ENCODE measurements at places on chromosomes 2 and 18. TPM values are rescaled to one million over a fixed set of nuclear protein-coding genes. Genes with fewer than 3 reads are reported as not detected.

GRCh38 chr2:239274391-239275043, 126.3 kb downstream of the HDAC4 start:
- peak; percentile 31 for DNase-seq

DNA sequence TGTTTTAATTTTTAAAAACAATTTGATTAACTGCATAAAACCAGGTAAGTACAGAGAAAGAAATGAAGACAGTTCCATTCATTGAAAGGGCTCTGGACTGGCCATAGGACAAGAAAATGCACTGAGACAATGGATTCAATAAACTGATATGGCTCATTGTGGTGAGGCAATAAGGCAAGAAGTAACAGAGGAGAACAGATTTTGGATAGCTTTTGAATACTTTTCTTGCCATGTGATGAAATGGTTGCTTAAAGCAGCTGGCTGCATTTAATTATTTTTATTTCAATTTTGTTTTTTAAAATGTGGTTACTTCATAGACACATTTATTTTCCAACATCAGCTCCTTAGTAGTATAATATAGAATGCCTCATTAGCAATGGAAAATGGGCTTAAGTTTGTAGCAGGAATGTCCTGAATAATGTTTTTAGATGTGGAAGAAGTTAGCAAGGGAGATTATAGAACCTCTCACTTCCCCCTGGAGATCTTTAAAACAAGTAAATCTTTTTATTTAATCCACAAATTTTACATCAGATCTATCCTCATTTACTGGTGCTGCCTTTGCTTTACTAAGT, 646.9 kb upstream of the ZEB2 start:
- no peak for DNase-seq

DNA sequence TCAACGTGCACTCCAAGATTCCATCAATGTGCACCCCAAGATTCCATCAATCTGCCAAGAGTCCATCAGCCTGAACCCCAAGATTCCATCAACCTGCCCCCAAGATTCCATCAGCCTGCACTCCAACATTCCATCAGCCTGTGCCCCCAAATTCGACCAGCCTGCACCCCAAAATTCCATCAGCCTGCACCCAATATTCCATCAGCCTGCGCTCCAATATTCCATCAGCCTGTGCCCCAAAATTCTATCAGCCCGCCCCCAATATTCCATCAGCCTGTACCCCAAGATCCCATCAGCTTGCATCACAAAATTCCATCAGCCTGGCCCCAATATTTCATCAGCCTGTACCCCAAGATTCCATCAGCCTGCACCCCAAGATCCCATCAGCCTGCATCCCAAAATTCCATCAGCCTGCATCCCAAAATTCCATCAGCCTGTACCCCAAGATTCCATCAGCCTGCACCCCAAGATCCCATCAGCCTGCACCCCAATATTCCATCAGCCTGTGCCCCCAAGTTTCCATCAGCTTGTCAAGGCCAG, 92.1 kb upstream of the PXDN start:
- DNase-seq = no peak

DNA sequence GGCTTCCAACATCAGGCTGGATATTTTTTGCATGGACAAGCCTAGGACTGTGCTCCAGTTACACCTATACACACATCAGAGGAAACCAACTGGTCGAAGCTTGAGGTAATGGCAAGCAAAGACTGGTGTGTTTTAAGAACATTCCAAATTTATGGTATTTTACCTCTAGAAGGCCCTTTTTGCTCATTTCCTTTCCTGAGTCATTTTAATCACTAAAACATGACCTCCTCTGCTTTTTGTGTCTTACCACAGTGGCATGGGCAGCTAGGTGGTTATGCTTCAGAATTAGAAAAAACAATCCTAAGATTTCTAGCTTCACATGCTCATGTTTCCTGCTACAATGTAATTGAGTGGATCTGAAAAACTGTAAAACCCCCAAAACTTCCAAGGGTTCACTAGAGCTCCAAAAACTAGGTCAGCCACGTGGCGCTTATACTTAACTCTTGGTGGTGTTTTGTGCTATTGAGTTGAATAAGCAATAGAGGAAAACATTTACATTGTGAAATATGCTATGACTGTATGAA, 30.6 kb upstream of the CHRNA1 start:
- DNase-seq = peak; percentile 44

DNA sequence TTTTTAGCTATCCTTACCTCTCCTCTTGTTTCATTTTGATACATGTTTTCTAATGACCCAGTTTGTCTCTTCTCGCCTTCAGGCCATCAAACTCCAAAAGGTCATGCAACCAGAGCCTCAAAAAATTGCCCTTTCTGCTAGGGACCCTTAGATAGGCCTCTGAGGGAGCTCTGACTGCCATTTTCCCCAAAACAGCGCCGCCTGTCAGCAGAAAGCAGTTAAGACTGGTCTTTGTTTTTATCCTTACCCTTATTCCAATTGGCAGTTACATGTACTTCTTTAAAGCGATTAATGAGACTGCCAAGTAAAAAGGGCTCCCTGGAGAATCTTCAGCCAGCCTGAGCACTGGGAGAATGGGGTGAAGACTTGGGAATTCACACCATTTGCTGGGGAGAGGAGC, 55.1 kb upstream of the RIT2 start:
- DNase-seq = no peak

- DNase-seq = no peak
Measured at GRCh38 chr2:64613276-64613675, 40.4 kb downstream of the SERTAD2 start.

GRCh38 chr2:26536371-26537068, 58.6 kb upstream of the OTOF start:
- no peak for DNase-seq

DNA sequence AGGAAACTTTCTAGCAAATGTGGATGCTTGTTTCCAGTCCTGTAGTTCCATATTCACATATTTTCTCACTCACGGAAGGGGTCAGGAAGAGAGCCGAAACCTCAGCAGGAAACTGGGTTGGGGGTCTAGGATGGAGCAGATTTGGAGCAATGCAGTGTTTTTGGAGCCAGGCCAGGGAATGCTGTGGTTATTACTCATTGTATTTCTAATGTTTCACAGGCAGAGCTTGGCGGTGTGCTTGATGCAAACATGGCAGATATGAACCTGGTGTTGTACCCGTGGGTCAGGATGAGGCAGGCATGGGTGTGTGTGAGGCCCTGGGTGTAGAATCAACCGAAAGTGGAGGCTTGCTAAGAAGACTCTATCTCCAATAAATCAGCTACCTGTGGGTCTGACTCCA, 34.6 kb upstream of the ACKR3 start:
- no peak for DNase-seq

GRCh38 chr18:55912919-55913318, 324.9 kb upstream of the TCF4 start:
- no peak for DNase-seq

DNA sequence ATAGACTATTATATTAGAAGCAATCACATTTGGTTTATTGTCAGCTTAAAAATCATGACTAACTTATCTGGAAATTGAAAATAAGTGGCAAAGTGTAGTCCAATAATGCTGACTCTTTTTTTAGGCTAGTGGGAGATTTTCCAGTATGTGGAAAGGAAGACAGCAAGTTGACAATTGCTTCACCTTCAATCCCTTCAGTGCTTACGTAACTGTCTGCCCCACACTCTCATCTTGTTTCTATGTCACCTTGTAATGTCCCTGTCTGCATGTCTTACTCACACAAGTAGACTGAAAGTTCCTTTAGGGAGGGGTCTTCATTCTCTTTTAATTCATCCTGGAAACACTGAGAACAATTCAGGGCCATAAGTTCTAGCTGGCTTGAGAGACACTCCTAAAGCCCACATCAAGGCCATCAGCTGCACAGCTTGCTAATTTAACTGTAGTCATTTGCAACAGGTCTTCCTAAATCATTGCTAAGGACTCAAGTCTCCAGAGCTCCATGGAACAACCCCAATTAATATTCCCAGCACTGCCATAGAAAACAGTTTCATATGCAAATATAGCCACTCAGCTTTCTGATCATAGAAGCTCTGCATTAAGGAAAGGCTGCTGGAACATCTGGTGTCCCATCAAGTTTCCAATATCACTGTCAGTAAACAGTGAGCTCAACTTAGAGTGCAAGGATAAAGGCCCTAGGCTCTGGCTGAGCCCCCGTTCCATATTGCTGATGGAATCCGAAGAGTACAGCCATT, 230.5 kb downstream of the ETAA1 start:
- no peak for DNase-seq

The MSH2 gene
- total RNA-seq = 12.7 TPM

The TNFRSF11A gene
- total RNA-seq = not detected

The MEP1B gene
- not detected for total RNA-seq

The OSBPL6 gene
- total RNA-seq = 7.6 TPM

All from HFFc6 (cell line).